ENCODE measurements at places on chromosomes 3 and 15.

- peak; percentile 55 for DNase-seq
These were observed 339.2 kb downstream of the CHL1 start for GRCh38 chr3:535566-536416.

GRCh38 chr15:63335543-63336240, 46.0 kb downstream of the CA12 start:
- no peak for DNase-seq

DNA sequence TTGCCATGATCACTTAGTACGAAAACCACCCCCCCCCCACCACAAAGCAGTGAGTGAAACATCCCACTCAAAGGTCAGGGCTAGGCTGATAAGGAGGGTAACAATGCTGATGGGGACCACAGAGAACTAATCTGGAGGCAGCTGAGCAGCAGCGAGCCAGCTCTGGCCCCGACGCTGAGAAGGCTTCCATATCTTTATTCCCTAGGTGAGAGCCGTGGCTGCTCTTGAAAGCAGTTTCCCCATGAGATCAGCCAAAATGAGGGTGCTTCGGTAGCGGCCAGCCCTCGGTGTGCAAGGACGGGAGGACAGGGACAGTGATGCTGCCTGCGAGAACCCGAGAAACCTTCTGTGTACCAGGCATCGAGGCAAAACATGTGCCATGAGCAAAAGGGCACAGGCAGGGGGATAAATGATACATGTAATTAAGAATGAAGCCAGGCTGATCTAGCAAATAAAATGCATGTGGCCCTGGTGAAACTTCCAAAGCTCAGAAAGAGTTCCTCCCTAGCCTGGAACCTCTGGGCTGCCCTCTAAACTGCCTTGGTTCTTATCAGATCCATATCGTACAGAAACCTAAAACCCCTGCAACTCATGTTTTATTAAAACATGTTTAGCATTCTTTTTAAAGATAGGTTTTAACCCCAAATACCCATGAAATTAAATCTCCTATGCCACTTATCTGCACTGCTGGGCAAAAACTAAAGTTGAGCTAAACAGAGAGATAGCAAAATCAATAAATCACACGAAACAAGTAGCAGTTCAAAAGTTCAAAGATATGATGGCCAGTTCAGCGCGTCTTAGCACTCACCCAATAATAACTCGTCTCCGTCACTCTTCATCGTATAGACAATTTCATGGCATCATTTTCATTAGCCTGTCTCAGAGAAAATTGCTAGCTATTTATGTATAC, 337.3 kb downstream of the FOXP1 start:
- DNase-seq: no peak

DNA sequence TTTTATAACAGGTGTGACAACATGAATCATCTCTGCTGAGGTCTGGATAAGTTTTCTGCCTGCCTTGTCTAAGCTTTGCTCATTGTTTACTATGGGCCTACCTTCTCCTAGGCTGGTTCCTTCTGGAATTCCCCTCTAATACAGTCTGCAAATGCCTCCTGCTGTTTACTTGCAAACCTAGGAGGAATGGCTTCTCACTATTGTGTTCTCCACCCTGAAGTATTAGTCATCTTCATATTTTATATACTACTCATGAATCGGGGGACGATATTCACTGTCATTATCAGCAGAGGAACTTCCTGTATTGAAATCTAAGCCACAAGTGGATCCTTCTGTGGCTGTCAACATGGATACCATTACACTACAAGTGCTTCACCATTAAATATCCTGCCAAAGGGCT, 154.8 kb downstream of the PLCL2 start:
- DNase-seq: no peak

DNA sequence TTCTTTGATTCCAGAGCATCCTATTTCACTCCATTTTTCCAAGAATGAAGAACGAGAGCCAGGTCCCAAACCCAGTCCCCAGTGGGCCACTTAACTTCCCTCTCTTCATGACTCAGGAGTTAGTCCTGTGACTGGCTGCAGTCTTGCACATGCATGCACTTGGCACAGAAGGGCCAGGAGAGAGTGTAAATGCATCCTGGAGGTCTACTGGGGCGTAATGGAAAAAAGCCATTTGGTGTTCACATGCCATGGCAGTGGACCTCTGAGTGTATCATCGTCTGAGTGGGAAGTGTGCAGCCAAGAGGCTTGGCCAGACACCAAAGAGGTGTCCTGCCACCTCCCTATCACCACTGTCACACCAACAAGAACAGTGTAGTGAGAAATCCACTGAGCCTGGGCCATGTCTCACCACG, 15.1 kb upstream of the RFTN1 start:
- DNase-seq: peak; percentile 65

- DNase-seq: no peak
These were observed 180.1 kb upstream of the BCL6 start for GRCh38 chr3:187925326-187925725.

DNA sequence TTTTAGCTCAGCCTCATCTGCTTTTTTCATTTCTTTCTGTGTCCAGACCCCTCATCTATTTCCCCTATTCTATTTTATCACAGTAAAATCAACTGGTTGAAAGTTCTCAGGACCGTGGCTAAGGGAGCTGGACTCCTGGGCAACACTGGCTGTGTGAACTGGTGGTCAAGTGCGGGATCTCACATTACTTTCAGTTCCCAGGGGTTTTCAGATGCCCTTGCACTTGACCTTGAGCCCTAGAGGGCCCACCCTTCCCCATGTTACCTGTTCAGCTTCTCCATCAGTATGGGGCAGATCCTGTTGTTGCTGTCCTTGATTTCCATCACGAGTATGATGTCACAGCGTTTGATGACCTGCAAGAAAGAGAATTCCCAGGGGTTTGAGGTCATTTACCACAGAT, 2.8 kb downstream of the DNASE1L3 start:
- no peak for DNase-seq

GRCh38 chr15:45704329-45705249, 69.8 kb downstream of the SQOR start:
- peak; percentile 48 for DNase-seq

- no peak for DNase-seq
These were observed 29.0 kb upstream of the ATP10A start for GRCh38 chr15:25892126-25892525.

GRCh38 chr15:38421069-38421690, 32.7 kb upstream of the FAM98B start:
- no peak for DNase-seq

GRCh38 chr15:25710184-25710583, 152.9 kb downstream of the ATP10A start:
- no peak for DNase-seq

GRCh38 chr15:26872206-26872605, 5.3 kb downstream of the GABRA5 start:
- no peak for DNase-seq

GRCh38 chr15:100308608-100309007, 33.2 kb downstream of the ADAMTS17 start:
- no peak for DNase-seq

DNA sequence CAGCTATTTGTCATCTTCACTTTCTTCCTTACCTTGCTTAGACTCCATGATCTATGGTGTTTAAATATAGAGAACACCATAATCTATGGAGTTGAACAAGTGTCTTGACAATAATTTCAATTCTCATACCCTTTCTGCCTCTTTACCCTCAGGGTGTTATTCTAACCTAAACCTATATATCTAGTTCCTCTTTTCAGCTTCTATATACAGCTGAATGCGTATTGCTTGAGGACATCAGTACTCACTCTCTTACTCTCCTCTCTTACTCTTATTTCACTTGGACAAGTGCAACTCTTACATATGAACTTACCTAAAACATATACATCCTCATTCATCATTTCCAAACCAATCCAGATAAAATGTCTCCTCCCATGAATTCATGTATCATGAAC, 187.1 kb downstream of the RAP2B start:
- DNase-seq: no peak

Measured in muscle of back (tissue), 13 donors.